ENCODE measurements at places on chromosomes 1 and 21.

GRCh38 chr1:24416666-24417391, 1.2 kb downstream of the NIPAL3 start:
- peak; percentile 96 for DNase-seq

DNA sequence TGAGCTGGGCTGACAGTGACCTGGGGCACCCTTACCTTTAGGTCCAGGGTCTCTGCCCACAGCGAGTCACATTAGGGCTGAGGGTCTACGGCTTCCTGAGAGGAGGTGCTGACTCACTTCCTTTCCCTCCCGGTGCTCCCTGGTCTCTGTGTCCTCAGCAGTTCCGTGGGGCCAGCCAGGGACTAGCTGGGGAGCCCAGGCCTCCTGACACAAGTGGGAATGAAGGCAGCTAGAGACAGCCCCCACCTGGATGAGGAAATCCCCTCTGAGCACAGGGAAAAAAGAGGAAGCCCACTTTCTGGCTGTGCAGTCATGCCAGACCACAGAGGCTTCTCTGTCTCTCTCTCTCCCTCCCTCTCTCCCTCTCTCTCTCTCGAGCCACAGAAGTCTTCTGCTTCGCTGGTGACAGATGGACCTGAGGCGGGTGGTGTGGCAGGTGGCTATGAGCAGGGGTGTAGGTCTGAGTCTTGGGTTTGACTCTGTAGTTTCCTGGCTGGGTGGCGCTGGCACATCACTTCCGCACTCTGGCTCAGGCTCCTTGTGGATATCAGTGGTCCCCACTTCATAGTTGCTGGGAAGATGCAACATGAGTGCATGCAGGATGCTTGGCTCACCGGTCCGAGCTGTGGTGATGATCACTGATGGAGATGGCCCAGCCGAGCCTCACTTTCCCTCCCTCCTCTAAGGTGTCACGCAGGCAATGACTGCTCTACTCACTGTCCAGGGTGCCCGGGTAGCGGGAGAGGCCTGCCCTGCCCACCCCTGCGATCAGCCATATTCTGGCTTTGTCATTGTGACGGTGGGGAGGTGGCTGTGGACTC, 3.5 kb downstream of the SLC66A1 start:
- DNase-seq: peak; percentile 59

GRCh38 chr1:228344631-228345072, 62.0 kb downstream of the TRIM11 start:
- no peak for DNase-seq

GRCh38 chr1:205585169-205585834, 46.5 kb downstream of the ELK4 start:
- DNase-seq: no peak

DNA sequence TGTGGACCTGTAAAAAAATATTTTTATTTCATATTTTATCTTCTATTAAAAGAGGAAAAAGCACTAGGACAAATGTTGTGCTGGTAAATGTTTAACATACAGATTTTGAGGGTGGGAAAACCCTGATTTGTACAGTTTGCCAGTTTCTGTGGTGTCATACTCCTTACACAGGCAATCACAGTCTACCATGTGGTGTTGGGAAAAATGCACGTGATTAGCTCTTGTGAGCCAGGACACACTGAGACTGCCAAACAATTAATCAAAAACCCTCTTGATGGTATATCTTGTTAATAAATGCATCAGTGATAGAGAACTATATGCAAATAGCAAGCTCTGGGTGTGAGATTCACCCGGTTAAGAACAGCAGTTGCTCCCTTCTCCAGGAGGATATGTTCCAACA, 136.5 kb upstream of the ZC3H11B start:
- DNase-seq: no peak

DNA sequence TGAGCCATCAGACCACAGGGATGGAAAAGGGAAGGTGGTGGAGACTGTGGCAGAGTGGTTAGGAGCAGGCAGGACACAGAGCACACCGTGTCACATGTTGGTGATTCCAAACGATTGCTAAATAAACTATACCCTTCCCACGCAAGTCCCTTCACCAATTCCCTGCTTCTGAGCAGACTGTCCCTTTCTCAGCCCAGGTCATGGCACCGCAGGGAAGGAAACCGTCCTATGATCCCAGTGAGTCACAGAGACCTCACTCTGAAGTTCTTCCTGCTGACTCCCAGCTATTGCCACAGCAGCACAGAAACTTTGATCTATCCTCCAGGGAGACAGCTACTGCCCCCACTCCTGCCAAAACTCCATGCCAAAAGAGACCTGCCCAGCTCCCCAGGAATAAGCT, 19.2 kb downstream of the RIMS3 start:
- DNase-seq: no peak

GRCh38 chr1:236282425-236282716, 613 bp upstream of the ERO1B start:
- DNase-seq: peak; percentile 59

- DNase-seq: no peak
These were observed 10.3 kb downstream of the TAF12 start for GRCh38 chr1:28632560-28632959.

DNA sequence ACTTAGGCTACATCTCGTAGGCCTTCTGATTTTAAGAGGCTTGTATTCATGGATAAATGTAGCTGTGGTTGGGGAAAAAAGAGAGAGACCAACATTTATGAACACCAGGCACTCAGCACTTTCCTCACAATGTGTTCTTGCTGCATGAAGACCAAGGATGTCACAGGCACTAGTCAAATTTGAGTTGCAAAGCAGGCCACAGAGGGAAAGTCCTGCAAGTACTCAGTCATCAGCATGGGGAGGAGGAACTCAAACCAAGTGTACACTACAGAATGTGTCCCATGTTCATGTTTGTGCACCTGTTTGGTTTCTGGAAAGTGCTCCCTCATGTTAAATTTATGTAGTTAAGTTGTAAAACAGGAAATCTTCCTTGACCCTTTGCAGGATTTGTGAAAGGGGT, 8.7 kb upstream of the MAP3K7CL start:
- DNase-seq: no peak

- no peak for DNase-seq
These were observed 232.5 kb upstream of the JUN start for GRCh38 chr1:59016390-59016789.

GRCh38 chr1:65431111-65431705, 10.7 kb downstream of the LEPR start:
- DNase-seq: peak; percentile 85

DNA sequence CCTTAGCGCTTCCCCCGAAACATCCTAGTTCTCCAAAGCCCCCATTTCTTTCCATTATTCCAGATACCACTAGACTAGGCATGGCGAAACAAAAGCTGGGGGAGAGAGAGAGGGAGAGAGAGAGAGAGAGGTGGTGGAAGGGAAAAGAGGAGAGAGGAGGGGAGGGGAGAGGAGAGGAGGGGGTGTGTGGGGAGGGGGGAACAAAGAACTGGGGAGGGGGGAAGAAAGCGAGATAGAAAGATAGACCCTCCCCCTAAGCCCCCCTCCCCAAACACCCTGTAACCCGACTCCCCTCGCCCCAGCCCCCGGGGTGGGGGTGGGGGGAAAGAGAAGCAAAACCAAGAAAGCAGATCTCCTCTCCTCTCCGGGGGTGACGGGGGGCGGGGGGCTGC, 352 bp downstream of the MEX3A start:
- DNase-seq: no peak

DNA sequence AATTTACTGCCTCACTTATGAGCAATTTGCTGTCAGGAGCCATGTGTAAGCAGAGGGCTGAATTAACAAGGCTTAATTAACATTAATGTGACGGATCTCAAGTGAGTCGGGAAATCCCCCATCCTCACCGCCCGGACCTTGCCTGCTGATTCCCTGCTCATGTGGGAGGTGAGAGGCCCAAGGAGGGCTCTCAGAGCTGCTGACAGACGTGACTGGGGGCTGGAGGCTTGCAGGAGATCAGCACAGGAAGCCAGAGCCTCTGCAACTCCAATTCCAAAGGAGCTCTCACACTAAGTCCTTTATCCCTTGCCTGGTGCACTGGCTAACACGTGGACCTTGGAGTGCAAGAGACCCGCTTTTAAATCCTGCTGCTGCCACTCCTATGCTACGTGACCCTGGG, 19.4 kb downstream of the LRP8 start:
- DNase-seq: no peak

DNA sequence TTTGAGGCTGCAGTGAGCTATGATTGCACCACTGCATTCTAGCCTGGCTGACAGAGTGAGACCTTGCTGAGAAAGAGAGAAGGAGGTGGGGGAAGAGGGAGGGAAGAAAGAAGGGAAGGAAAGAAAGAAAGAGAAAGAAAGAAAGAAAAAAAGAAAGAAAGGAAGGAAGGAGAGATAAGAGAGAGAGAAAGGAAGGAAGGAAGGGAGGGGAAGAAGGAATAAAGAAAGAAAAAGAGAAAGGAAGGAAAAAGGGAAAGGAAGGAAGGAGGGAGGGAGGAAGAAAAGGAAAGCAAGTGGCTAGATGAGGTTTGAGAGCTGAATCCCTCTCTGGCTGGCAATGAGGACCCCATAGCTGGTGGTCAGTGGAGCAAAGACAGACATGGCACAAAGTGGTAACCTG, 20.4 kb downstream of the MT1HL1 start:
- no peak for DNase-seq

GRCh38 chr1:241507189-241507863, 12.2 kb downstream of the FH start:
- DNase-seq: no peak

GRCh38 chr21:33011462-33011861, 14.3 kb upstream of the OLIG2 start:
- DNase-seq: no peak

- no peak for DNase-seq
These were observed 206.0 kb upstream of the USP24 start for GRCh38 chr1:55420929-55421716.

- no peak for DNase-seq
These were observed 415.0 kb downstream of the HLX start for GRCh38 chr1:221294242-221294641.

DNA sequence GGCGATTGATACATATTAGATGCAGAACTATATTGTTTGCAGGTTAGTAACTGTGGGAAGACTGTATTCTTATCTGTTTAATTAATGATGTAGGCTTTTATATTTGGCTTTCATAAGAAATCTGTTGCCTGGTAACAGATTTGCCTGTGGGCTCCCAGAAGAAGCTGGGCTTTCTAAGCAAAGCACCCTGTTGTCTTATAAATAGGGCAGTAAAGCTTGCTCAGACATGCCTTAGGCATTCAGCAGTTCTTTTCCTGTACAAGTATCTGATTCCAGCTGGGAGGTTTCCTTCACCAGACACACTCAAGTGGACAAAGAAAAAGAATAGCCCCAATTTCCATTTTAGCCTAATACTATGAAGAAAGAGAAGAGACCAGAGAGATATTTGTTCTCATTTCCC, 524.0 kb downstream of the LRRIQ3 start:
- no peak for DNase-seq

DNA sequence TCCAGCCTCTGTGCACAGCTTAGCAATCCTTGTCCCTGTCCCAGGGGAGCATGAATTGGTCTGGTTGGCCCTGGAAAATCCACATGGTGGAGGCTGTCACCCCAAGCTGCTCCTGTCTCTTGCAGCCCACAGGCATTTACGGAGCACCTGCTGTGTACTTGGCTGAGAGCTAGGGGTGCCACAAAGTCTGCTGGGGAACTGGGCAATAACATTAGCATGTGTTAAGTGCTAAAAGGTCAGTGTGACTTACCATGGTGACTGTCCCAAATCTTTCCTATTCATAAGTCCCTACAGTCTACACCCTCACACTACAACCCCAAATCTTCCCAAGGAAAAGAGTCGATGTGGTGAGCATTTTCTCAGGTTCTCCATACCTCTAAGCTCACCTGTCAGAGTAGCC, 53.6 kb upstream of the ARTN start:
- DNase-seq: no peak

DNA sequence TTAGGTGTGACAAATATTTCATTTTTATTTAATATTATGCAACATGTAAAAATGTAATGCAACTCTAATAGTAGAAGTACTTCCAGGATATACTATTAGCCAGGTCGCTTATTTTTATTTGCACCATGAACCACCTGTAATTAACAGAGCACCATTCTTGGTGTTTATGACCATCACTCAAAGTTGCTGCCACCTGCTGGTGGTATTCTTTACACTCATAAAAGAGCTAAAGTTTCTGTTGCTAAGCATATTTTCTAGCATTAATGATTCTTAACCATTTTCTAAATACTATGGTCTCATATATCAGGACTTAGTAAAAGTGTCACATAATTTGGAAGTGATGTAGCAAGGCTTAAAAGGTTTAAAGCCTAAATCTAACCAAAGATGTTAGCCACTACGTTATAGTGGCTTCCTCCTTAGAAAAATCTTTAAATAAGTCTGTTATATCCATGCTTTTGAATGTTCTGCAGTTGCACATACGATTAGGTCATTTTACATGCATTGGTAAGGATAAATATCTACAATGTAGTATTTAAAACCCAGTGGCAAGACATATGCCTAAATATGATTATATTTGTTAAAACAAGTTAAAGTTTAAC, 244.5 kb downstream of the NEGR1 start:
- DNase-seq: peak; percentile 85

- DNase-seq: no peak
These were observed 181.9 kb upstream of the ESRRG start for GRCh38 chr1:216905137-216905536.

DNA sequence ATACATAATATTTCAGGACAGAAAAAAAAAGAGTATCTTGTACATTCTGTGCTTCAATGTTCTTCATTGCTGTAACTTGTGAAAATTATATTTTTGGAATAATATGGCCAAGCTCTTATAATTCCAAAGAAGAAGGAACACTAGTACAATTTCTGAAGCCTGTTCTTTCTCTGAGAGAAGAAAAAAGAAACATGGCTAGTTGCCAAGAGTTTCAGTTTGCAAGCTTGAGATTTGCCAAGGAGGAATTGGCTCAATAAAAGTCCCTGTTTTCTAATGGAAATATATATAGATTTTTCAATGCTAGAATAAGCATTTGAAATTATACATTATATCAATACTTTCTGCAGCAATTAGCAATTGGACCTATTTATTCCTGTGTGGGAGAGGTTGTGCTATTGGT, 285.2 kb upstream of the NEGR1 start:
- peak; percentile 1 for DNase-seq

GRCh38 chr1:89743788-89744187, 77.0 kb upstream of the LRRC8D start:
- DNase-seq: no peak

DNA sequence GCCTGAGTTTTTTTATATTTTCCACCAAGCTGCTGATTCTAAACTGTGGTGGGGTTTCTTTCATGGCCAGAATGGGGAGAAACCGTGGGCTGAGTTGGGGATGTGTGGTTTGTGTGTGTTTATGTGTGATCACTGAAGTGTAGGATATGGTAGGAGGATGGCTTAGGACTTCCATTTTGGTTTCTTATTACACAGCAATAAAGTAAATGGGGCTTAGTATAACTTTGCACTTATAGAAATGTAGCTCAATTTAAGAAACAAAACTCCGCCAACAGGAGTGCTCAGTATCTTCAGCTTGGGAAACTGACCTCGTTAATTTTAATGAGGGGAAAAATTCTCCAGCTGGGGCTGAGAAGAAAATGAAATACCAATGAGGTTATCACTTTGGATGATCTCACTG, 77.8 kb downstream of the PBX1 start:
- DNase-seq: no peak
